ENCODE measurements at places on chromosomes 5 and 9.

- no peak for DNase-seq
Observed at GRCh38 chr5:75640826-75641225, 29.6 kb downstream of the ANKDD1B start.

- DNase-seq = no peak
Observed at GRCh38 chr5:2836133-2836532, 84.7 kb upstream of the IRX2 start.

DNA sequence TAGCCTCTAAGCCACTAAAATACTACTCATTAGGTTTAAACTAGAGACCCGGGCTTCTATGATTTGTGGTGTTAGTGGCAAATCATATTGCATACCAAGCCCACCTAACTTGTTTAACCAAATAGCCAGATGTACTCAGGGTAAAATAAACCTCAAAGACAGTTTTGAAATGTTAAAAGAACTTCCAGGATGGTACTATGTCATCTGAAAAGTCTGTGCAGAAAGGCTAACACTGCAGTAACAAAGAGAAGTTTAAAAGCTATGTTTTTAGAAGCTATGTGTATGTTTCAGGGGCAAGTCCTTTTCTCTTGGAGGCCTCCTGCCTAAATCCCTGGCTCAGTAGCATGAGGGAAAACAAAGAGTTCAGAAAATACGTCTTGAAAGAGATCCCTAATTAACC lies 84.9 kb upstream of the IL7R start:
- no peak for DNase-seq

DNA sequence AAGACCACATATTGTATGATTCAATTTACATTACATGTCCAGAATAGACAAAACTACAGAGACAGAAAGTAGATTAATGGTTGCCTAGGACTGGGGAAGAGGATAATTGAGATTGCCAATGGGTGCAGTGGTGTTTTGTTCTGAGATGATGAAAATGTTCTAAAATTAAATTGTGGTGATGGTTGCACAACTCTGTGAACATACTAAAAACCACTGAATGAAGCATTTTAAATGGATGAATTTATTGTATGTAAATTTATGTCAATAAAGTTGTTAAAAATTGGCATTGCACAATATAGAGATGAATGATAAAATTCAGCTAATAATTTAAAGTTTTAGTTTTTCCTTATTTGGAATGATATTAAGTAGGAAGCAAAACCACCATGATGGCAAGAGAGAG lies 109.5 kb upstream of the NR4A3 start:
- no peak for DNase-seq

DNA sequence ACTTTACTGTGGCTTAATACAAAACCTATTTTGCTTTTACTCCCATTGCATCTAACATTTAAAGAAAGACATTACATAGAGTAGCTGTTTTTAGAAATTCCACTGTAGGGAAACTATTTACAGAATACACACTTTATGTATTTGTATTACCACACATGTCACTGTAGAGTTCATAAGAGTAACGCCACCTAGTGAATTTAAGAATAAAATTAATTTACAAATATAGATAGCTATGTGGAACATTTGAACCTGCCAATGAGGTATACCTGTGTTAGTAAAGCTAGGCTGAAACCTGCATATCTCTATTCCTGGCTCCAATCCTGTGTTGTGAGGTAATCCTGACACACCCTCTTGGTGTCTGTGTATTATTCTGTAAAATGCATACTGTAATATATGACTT lies 234.4 kb downstream of the MAST4 start:
- no peak for DNase-seq

DNA sequence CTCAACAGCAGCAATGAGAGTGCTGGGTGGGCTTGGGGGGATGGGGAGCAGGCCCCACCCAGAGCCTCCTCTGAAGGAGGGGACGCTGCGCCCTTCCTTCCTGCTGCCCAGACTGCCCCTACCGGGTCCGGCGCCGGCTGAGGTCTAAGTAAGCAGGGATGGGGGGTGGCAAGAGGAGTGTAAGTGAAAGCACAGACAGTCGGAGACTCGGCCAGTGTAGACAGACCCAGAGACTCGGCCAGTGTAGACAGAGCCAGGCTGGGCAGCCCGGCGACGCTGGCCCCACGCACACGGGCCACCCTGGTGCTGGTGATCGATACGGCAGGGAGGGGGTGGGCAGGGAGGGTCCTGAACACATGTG lies 7.4 kb upstream of the ENTPD8 start:
- no peak for DNase-seq

DNA sequence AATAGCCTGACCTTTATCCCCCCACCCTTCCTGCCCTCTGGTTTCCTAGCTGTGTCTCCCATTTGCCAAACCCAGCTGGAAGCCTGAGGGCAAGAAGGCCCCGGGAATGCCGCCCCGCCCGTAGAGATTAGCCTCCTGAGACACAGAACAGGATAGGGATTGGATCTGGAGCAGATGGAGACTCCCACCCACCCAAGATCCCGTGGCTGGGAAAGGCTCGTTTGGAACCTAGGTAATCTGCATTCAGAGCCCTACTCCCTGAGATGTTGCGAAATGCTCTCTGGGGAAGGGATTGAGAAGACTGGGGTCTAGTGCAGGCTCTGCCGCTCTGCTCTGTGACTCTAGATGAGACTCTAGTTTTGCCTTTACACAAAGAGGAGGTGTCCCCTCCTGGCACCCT lies 10.9 kb downstream of the AQP3 start:
- no peak for DNase-seq

DNA sequence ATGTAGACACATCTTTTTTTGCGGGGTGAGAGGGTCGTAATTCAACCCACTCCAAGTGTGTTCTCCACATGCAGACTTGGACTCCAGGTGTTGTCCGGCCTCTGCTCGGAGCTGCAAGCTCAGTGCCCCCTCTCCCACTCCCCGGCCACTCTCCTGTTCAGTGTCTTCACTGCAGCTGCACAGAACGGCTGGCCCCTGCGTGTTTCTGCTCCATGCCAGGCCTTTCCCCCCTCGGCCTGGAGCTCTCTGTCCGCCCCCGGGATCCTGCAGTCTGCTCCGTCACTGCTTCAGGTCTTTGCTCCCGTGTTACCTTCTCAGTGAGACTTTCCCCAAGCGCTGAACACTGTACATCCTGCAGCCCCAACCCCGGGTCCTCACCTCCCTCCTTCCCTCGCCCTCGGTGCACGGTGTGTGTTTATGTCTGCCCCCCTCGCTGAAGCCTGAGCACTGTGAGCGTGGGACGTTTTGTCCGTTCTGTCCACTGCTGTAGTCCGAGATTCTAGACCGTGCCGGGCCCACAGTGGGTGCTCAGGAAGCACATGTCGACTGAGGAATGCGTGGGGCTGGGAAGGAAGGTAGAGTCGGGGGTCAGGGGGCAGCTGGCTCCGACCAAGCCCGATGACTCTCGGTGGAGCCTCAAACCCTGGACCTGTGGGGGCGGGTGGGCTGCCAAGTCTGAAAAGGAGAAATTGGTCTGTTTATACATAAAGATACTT lies 26.4 kb upstream of the GFPT2 start:
- DNase-seq = no peak

DNA sequence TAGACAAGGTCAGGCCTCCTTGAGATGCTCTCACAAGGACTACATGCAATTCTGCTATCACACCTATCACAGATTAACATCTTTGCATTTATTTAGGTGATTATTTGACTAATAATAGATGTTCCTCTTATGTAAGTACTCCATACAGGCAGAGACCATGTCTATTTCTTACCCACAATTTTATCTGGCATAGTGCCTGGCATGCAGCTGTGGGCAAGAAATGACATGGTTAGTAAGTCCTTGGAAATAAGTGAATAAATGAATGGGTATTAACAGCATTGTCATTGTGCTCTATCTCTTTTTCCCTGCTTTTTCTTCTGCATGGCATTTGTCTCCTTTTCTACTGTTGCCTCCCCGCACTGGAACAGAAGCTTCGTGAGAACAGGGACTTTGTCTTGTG lies 49.4 kb downstream of the SLC22A5 start:
- no peak for DNase-seq

GRCh38 chr9:23552876-23553601 lies 273.0 kb downstream of the ELAVL2 start:
- no peak for DNase-seq

DNA sequence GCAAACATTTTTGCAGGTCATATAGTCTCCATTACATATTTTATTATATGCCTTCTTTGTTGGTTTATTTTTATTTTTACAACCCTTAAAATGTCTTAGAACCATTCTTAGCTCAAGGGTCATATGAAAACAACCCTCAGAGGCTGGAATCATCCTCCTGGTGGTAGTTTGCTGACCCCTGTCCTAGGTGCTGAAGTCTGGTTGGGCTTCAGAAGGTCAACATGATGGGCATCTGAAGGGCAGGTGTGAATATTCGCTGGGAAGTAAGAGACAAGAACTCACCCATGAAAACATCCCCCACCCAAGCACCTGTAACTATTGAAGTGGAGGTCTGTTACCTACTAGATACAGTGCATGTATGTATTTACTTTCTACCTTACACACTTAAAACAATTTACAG lies 75.4 kb downstream of the OSMR start:
- DNase-seq = no peak

DNA sequence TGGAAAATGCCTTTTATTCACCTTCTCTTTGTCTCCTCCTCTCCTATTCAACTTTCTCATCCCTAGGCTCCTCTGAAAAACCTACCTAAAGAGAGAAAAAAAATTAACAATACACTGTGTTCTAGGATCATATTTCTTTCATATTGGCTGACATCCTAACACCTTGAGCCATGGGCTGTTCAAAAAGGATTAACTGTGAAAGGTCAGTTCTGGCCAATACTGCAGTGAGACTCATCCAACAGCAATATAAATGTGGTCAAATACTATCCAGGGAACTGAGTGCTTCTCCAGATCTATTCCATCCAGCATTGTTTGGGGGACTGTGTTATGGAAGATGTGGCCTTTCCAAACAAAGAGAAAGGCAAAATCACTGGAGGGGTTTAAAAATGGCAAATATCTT lies 131.1 kb upstream of the MOCS2 start:
- no peak for DNase-seq

GRCh38 chr5:60677850-60678664 lies 21.9 kb downstream of the DEPDC1B start:
- DNase-seq = no peak

All from T-helper 2 cell treated with Interferon-gamma antibody and Interleukin-4, amounts not matched to agents 5 μg/mL and 100 μg/mL, for 36 hours (primary cell).